ENCODE measurements at places on chromosomes 7 and 10.

- no peak for DNase-seq
These were observed 137.6 kb downstream of the TSPAN12 start for GRCh38 chr7:120720317-120720716.

GRCh38 chr10:1324903-1325302 is 268.7 kb downstream of the WDR37 start:
- DNase-seq: no peak

DNA sequence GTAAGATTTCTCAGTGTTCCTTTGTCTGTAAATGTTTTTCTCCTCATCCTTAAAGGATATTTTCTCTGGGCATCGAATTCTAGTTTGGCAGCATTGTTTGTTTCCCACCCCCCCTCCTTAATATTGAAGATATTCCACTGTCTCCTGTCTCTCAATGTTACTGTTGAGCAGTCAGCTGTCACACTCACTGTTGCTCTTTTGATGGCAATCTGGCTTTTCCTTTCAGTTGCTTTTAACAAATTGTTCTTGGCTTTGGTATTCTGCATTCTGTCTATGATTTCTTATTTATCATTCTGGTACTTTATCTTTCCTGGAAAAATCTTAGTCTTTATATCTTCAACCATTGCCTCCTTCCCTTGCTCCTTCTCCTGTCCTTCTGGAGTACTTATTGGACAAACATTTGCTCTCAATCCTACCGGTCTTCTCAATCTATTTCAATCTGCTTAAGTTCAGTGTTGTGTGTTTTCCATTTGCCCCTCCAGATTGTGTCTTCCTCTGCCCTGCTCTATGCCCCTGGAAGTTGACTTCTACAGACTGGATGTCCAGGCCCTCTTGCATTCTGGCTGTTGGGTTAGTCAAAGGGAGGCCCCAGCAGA is 9.3 kb upstream of the GTPBP4 start:
- no peak for DNase-seq

GRCh38 chr7:105389088-105389650 is 448 bp upstream of the SRPK2 start:
- no peak for DNase-seq

GRCh38 chr10:7872041-7872442 is 53.7 kb downstream of the TAF3 start:
- DNase-seq: no peak

DNA sequence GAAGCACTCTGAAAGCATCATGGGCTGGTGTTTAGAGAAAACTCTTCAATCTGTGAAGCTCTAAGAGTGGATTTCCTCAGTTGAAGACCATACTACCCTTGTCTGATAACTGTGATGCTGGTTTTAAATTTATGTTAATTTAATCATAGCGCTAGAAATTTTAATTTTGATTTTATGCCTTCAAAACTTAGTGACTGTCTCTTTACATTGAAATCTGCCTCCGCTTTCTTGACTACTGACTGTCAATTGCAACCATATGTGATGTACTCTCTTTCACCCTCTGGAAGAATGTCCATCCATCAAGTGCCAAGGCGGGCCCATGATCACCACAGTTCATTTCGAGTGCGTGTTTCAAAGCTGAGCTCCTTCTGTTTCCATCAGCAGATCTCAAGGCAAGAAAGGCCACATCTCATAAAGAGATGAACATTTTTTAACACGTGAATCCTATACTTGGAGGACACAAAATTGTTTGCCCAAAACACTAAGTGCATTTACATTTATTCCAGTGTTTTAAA is 147.1 kb downstream of the ITGA8 start:
- DNase-seq: no peak

GRCh38 chr10:117534321-117535297 is 7.9 kb upstream of the EMX2 start:
- no peak for DNase-seq

DNA sequence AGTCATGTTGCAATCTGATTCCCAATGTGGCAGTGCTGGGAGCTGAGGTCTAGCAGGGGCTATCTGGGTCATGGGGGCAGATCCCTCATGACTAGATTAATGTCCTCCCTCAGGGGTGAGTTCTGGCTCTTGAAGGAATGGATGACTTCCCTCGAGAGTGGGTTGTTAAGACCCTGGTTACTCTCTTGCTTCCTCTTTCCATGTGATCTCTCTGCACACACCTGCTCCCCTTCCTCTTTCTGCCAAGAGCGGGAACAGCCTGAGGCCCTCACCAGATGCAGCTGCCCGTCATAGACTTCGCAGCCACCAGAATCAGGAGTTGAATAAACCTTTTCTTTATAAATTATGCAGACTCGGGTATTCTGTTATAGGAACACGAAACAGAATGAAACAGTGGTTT is 37.8 kb downstream of the SFMBT2 start:
- DNase-seq: no peak

DNA sequence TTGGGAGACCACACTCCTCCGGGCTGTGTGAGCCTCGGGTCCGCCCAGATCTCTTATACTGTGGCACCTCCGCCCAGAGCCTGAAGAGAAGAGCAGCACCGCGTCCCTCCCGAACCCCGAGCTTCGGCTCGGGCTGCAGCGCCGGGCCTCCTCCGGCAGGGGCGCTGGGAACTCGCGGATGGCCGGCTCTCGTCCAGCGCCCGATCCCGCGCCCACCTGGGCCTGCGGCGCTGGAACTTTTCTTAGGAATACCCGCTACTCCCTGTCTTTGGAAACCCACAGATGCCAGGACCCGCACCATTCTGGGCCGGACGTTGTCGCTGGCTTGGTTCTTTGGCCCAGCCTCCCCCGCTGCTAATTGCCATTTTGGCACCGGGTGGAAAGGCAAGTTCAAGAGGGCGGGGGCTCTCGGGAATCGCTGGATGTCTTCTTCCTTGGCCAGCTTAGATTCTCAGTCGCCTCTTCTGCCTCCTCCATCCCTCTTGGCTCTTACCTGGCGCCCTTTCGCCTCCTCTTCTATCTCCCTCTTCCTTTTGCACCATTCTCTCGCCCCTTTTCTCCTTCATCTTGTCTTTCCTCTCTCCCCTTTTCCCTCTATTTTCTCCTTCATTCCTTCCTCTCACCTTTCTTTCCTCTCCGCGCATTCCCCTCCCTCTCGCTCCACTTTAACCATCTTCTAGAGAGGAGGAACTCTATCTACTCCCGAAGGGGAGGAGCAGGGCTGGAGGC is 2.1 kb upstream of the SORCS3 start:
- DNase-seq: no peak

- DNase-seq: no peak
These were observed 19.1 kb upstream of the PSMG3 start for GRCh38 chr7:1588978-1589377.

DNA sequence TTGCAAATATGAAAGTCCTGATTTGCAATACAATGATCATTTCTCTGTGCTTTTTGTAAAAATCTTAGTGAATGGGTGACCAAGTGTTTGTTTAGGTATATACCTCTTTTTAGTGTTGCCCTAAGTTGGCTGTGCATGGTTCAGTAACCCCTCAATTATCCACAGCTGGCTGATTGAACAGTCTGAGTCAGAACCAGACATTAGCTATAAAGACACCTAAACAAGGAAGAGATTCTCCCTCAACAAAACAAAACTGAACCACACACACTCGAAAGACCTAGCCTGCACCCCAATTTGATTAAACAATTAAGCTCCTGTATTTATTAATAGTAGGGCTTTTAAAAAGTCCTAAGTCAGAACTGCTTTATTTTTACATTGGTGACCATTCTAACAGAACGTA is 2.8 kb downstream of the RSBN1L start:
- DNase-seq: no peak

DNA sequence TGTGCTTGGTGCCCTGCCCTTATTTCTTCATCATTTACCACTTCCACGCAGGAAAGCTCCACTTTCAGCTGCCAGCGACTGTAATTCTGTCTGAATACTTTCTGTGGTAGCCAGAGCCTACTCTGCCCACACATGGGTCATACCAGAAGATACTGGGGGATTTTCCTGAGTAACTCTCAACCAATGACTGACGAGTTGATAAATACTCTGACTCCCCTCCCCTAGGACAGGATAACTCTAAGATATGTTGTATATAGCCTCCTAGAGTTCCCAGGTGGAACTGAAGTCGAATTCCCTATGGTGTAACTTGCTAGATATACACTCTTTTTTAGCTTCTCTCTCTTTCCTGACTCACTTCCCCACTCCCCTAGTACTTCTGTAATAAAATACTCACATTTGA is 29.8 kb downstream of the SEM1 start:
- no peak for DNase-seq
